ENCODE measurements at places on chromosomes 3 and 15.

DNA sequence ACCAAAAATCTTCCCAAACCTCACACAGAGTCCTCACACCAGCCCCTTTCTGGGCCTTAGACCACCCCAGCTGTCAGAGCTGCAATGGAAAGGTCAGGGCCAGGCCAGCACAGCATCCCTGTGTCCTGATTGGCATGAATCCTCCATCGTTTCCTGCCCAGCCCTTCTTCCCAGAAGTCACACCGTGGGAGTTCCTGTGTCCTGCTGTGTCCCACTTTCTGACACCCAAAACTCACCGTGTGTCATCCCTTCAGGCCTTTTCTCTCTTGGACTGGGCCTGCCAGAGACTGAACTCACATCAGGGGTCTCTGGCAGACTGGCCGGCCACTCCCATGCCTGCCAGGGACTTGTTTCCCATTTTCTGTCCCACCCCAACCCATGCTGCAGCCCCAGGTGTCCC lies 32.5 kb upstream of the CHRNB4 start:
- DNase-seq = no peak

- DNase-seq = no peak
Measured at GRCh38 chr3:23931597-23931996, 13.5 kb upstream of the NR1D2 start.

- no peak for DNase-seq
Measured at GRCh38 chr15:96409215-96410138, 79.0 kb downstream of the NR2F2 start.

GRCh38 chr3:116070061-116070460 lies 375.2 kb downstream of the LSAMP start:
- DNase-seq = no peak

GRCh38 chr15:73078722-73079121 lies 26.5 kb downstream of the NEO1 start:
- no peak for DNase-seq

DNA sequence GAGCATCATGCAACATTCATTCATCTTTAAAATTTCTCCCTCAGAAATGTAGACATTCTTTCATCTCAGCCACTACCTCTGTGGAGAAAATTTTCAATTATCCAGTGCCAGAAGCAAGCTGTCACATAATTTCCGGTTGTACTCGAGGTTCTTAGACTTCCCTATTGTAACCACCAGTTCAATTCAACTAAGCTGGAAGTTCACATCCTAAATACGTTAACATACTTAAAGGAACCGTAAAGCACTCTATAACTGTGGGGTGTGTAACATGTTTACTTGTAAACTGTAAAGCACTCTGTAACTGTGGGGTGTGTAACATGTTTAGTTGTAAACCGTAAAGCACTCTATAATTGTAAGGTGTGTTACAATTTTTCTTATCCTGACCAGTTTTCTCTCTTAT lies 150.3 kb downstream of the PLCL2 start:
- DNase-seq = no peak

GRCh38 chr3:10380906-10381305 lies 60.0 kb upstream of the SEC13 start:
- DNase-seq = no peak

- DNase-seq = no peak
Measured at GRCh38 chr3:11287404-11287803, 15.2 kb downstream of the ATG7 start.

DNA sequence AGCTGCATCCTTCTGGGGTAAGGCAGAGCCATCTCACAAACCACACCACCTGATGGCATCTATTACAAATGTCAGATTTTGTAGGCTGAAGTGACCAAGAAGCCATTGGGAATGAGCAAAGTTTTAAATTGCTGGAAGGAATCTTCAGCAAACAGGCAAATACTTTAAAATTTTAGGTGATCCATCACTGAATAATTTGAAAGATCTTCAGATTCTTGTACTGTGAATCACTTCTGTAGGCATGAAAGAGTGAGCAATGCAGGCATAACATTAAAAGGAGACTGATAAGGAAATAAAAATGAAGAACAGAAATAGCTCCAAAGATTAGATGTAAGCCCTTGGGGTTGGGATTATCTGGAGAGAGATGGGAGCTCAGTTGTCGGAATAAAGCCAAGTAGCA lies 36.0 kb upstream of the ALDH1L1 start:
- DNase-seq = no peak

GRCh38 chr15:73748730-73749129 lies 4.4 kb downstream of the INSYN1 start:
- no peak for DNase-seq

- no peak for DNase-seq
Measured at GRCh38 chr3:195095035-195095703, 175.8 kb downstream of the XXYLT1 start.

- no peak for DNase-seq
Measured at GRCh38 chr3:32596282-32596908, 25.7 kb upstream of the DYNC1LI1 start.

- DNase-seq = no peak
Measured at GRCh38 chr15:63332367-63333124, 49.1 kb downstream of the CA12 start.

DNA sequence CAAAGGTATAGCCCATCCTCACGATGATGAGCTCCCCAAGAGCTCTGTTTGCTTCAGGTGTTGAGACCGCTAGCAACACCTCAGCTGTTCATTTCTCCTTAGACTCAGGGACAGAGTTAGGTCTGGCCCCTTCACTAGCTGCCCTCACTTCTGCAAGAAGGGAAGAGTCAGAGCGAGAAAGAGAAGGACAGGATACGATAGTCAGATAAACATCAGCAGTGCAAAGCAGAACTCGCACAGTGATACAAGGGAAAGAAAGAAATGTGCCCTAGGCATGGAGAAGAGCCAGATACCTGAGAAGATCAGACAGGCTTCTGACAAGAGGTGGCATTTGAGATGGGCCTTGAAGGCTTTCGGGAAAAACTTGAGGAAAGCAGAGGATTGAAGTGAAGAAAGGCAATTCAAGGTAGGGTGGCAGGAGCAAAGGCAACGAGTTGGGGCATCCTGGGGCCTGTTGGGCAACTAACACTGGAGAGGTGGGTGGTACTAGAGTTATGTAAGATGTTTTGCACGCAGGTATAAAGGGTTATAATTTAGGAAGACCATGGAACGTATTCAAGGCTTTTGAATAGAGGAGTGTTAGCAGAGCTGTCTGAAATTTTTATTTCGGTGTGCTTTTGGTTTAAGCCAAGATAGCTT lies 106.0 kb downstream of the PGPEP1L start:
- DNase-seq = no peak

- DNase-seq = no peak
Measured at GRCh38 chr3:165885558-165886270, 48.5 kb upstream of the BCHE start.

- no peak for DNase-seq
Measured at GRCh38 chr3:72439321-72440183, 408.7 kb downstream of the SHQ1 start.

DNA sequence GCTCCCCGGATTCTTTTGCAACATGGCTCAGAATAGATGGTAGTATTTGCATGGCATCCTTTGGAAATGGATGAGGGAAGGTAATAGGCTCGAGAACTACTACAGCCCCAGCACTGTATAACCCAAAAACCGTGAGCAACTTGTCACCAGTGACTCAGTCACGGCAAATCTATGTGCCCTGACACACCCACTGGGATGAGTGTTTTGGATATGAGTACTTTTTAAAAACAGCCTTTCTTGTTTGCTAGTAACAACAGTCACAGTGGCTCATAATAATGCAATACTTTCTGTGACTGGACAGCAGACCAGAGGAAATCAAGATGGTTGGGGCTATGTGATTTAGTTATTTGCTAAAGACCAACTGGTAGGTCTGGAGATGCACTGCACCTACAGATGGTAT lies 299.6 kb downstream of the ULK4 start:
- no peak for DNase-seq

GRCh38 chr3:60953351-60953750 lies 297.9 kb downstream of the FHIT start:
- no peak for DNase-seq

DNA sequence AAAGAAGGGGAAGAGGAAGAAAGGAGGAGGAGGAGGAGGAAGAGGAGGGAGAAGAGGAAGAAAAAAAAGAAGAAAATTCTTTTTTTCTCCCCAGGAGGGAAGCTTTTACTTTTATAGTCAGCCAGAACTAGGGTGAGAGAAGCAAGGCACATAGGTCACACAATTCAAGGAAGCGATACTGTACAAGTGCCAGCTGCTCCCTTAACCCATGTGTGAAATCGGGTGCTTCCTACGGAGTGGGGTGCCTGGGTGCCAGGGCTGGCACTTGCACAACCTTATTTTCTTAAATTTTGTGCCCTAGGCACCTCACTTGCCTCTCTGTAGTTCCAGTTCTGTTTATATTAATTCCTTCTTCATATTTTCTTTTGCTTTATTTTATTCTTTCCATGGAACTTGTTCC lies 150.4 kb downstream of the LIPC start:
- DNase-seq = no peak

All from CD8-positive, alpha-beta memory T cell (primary cell).